NCI-H82 (cell line): ENCODE measurements at places on chromosomes 16 and 17.

GRCh38 chr16:88455610-88456355, 2.7 kb downstream of the ZFPM1 start:
- no peak for DNase-seq

GRCh38 chr17:49766918-49767530, 3.1 kb upstream of the FAM117A start:
- peak; percentile 26 for DNase-seq

- peak; percentile 99 for DNase-seq
Measured at GRCh38 chr17:40111221-40112128, 10.3 kb upstream of the MSL1 start.

DNA sequence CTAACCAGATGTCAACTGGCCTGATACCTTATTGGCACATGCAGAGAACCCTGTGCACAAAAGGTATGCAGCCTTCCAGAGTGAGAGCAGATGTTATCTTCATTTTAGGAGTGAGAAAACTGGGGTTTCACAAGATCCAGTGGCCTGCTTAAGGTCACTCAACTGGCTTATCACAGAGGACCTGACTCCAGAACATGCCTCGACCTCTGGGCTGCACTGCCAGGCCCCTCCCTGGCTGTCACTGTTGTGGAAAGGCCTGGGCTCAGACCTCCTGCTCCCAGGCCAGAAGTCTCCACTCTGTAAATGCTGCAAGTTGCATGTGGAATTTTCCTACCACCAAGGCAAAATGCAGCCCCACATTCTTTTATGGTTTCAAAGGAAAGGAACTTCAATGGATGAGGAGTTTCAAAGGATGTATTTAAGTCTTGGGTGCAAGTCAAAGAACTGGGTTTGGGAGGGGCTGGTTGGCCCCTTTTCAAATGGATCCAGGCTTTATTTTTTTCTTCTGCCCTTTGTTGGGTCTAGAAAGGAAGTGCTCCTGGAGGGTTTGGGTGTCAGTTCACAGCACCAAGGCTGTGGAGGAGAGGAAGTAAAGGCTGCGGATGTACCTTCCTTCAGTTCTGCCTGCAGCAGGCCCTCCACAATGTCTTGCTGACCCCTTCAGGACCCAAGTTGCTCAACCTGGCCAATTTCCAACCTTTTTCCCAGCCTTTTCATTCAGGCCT, 30.4 kb upstream of the SMPD3 start:
- DNase-seq: no peak

DNA sequence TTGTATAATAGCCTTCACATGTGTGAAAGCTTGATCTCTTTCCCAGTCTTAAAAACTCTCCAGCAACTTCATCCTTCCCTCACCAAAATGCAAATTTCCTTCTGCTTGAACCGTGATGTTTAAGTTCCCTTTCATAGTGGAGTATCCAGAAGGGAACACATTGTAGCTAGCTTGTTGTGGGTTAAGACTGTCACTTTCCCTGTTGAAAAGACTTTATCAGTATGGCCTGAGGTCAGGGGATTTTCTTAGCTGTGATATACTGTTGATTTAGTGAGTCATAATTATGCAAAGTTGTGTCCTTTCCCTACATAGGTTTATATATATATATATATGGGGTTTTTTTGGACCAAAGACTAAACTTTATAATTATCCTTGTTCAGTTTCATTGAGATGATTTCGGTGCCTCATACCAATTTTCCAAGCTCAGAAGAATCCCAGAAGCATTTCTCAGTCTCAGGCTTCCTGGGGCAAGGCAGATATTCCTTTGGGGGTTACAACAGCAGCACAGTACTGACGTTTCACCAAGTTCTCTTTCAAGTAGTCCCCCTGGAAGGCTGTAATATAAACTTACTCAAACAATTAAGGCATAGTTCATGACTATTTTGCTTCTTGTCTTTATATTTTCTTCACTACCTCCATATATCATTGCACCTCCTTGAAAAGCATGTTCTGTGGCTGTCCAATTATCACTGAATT, 35.7 kb downstream of the ESRP2 start:
- DNase-seq: no peak

DNA sequence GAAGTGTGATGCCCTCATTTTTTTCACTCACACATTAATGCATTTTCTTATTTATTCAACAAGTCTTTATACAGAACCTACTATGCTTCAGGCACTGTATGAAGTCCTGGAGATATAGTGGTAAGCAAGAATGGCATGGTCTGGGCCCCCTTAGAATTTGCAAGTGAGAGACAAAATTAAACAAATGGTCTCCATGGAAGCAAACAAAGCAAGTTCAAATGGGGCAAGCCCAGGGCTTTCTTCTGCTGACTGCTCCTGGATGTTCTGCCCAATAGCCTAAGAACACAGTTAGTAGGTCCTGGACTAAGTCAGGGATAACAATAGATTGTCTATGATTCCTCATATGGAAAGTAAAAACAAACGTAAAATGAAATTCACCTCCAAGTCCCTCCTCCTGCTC, 31.3 kb upstream of the DDX52 start:
- DNase-seq: no peak
